ENCODE measurements at places on chromosomes 3 and 15. TPM values are rescaled to one million over a fixed set of nuclear protein-coding genes. Genes with fewer than 3 reads are reported as not detected.
A peak's percentile ranks its signal among the peaks of the same experiment; 100 is the strongest.

DNA sequence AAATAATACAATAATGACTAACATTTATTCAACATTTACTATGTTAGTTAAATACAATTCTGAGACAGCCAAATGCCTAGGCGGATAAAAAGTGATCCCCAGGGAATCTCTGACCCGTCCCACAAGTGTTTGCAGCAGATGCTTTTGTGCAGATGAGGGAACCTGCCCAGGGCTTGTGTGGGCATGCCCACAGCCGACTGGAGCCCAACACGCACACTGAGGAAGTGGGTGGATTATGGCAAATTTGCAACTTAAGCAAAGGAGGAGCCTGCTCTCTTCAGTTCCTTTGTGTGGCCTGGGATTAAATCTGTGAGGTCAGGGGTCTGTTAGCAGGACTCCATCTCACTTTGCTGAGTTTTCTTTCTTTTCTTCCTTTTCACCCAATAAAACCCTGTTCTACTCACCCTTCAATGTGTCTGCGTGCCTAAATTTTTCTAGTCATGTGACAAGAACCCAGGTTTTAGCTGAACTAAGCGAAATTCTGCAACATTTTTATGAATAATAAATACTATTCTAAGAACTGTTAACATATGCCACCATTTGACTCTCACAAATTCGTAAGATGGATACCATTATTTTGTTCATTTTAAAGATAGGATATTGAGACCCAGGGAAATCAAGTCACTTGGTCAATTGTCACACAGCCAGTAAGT is 13.9 kb upstream of the RTP1 start:
- DNase-seq: no peak

Gene MESP2
- not detected for total RNA-seq

- DNase-seq: no peak
These were observed 445.1 kb upstream of the RASGRP1 start for GRCh38 chr15:39009740-39010139.

DNA sequence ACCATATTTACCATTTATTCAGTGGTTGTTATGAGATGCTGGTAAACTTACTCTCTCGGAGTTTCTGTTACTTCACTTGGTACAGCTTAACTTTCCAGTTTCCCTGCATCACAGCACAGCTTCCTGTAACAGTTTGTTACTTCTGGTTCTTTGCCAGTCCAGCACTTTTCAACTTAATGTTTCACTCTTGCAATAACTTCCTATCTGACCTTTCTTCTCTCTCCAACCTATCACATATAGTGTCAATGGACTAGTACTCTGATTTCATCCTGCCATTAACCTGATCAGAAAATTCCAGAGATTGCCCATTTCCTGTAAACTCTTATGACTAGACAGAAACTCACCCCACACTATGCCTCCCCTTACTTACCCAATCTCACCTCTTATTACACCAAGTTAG is 3.9 kb upstream of the ATP11B start:
- no peak for DNase-seq

GRCh38 chr3:110946810-110947209 is 124.8 kb upstream of the NECTIN3 start:
- DNase-seq: no peak

DNA sequence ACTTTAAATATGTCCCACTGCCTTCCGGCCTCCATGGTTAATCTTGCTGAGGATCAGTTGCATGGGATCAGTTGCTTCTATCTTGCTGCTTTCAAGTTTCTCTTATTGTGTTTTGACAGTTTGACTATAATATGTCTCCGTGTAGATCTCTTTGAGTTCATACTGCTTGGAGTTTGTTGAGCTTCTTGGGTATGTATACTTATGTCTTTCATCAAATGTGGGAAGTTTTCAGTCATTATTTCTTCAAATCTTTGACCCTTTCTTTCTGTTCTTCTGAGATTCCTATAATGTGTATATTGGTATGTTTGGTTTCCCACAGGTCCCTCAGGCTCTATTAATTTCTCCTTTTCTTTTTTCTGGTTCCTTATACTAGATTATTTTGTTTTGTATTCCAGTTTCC is 30.8 kb downstream of the PCCB start:
- no peak for DNase-seq

Gene FBXL22
- total RNA-seq: 1.5 TPM

DNA sequence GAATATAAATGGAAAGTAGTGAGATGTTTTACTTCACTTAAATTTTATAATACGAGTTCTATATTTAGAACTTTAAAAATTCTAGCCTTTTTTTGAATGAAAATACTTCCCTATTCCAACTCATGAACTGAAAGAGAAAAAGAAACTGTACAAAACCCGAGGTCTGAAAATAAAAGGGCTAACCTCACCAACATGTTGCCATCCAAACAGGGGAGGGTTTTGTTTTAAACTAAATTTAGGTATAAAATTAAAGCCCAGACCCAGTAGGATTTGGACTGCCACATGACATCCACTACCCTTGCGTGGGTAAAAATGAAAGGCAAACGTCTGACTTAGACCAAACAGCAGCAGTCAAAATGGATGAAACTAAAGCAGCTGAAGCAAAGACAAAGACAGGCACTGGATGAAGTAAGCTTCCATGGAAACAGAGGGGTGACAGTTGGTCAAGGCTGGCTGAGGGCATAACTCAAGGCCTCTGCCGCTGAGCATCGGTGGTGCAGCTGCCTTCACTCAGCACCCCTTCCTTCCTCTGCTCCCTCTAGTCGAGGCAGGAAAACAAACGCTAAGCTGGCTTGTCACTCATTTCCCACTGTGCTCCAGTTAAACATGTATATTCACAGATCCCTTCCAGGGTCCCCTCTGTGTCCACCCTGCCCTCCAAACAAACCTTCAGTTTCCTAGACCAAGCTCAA is 58.1 kb downstream of the TM4SF4 start:
- DNase-seq: no peak

GRCh38 chr3:68007621-68008226 is 353.3 kb upstream of the SUCLG2 start:
- no peak for DNase-seq

Gene CNTN4
- not detected for total RNA-seq

Gene SLC24A5
- total RNA-seq: not detected

DNA sequence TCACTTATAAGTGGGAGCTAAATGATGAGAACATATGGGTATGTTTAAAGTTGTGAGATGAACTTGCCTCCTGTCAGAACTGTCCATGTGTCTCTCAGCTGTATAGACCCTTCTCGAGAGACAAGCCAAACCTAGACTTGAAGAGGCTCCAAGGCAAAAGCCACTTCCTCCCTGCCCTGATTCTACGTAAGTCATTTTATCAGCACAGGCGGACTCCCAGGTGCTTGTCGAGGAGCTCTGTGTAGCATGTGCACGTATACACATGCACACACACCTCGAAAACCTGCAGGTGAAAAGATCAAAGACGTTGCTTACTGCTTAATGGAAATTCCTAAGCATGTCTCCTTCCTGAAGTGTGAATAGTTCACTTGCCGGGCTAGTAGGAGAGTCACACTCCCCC is 5.6 kb upstream of the CLEC3B start:
- DNase-seq: no peak

- DNase-seq: no peak
These were observed 930.2 kb upstream of the ALCAM start for GRCh38 chr3:104436506-104436905.

Gene ISY1
- 54.7 TPM for total RNA-seq

Gene GHRL
- total RNA-seq: 0.78 TPM

DNA sequence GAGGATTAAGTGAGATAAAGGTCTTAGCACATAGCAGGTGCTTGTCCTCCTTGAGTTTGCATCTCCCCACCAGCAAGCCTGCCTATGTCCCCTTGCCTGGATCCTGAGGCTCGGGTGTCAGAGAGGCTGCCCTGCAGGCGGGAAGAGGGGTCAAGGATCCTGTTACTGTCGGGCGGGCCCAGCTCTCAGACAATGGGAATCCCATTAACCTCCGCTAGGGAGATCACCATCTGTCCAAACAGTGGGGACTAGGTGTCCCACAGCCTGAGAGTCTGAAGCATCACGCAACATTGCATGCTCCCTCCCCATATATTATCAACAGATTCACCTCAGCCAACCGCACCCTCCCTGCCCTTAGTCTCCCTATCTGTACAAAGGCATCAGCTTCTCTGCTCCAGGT is 151.4 kb downstream of the FBLN2 start:
- DNase-seq: peak; percentile 23

DNA sequence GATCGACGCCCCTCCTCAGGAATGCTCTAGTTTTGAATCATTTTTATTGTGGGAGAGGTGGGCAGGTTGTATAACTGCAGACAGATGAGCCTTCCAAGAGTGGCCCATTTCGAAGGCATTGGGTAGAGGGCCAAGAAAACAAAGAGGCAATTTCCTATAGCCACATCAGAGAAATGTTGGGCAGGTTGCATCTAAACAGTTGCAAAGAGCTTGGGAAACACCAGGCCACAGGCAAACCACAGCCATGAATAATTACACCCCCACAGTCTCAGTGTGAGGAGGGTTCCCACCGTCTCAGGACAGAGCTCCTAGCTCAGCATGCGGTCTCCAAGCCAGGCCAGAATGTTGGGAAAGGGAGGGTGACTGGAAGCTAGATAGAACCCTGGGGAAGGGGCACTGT is 257.3 kb downstream of the ABHD5 start:
- no peak for DNase-seq

Gene EXD1
- total RNA-seq: not detected

- no peak for DNase-seq
These were observed 9.3 kb downstream of the RAB7A start for GRCh38 chr3:128735287-128735686.

GRCh38 chr3:27431116-27431515 is 53.1 kb downstream of the SLC4A7 start:
- DNase-seq: no peak

Gene CGGBP1
- 75.4 TPM for total RNA-seq

GRCh38 chr3:98817547-98818041 is 54.5 kb downstream of the ST3GAL6 start:
- no peak for DNase-seq

GRCh38 chr3:184952671-184953070 is 140.7 kb downstream of the VPS8 start:
- no peak for DNase-seq

DNA sequence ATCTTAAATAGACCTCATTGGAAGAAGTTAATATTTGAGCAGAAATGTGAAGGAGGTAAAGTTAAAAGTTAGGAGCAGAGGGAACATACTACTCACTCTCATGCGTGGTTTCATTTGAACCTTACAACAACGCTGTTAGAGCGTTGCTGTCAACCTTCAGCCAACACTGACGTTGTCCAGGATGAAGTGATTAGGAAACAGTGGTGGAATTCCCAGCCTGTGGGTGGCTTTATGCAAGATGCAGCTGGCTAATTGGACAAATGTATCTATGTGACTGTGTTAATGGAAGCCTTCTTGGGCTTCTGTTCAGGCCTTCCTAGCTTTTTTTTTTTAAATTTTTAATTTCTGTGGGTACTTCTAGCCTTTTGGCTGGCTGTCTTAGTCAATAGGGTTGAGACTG is 40.5 kb downstream of the PTPRG start:
- no peak for DNase-seq

- DNase-seq: no peak
These were observed 17.8 kb upstream of the NR2E3 start for GRCh38 chr15:71792521-71792920.

DNA sequence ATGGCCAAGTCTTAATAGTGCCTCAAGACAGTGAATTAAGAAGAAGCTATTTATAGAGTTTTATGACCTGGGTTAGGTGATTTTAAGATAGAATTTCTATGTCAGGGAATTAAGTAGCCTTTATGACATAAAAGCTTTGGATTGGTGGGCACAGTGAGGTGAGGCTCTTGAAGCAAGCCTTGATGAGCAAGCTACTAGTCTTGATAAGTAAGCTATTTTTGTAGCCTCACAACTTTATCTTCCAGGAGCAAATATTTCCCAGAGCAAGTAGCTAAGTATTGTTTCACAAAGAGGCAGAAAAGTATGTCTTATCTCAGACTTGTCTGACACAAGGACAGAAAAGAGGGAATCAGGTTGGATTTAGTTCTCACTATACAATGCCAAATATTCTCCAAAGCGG is 491.7 kb upstream of the RASGRP1 start:
- no peak for DNase-seq

Gene PIF1
- 24.7 TPM for total RNA-seq

GRCh38 chr3:148150141-148150540 is 547.6 kb upstream of the AGTR1 start:
- DNase-seq: no peak

Gene KNG1
- total RNA-seq: not detected

DNA sequence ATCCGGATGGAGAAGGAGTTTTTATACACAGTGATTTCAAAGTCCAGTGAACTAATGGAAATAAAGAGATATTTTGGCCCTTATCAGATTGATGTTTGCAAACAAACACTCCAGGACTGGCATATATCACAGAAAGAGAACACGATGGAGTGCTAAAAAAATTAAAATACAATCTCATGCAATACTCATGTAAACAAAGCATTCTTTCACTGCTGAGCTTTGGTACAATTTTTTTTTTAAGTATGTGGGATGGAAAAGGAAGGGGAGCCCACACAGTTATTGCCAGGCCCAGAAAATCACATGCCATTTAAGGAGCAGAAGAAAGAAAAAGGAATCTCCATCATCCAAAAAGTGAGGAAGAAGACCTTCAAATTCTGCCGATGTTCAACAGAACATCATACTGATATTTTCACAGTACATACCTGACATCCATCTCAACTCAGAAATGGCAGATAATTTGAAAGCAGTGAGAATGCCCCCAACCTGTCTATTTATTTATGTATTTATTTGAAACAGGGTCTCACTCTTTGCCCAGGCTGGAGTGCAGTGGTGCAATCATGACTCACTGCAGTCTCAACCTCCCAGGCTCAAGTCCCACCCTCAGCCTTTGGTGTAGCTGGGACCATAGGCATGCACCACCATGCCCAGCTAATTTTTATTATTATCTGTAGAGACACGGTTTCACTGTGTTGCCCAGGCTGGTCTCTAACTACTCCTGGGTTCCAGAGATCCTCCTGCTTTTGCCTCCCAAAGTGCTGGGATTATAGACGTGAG is 107.5 kb upstream of the SLC2A2 start:
- DNase-seq: no peak

Gene CIP2A
- 48.1 TPM for total RNA-seq

Gene CATSPER2
- total RNA-seq: 10.3 TPM

DNA sequence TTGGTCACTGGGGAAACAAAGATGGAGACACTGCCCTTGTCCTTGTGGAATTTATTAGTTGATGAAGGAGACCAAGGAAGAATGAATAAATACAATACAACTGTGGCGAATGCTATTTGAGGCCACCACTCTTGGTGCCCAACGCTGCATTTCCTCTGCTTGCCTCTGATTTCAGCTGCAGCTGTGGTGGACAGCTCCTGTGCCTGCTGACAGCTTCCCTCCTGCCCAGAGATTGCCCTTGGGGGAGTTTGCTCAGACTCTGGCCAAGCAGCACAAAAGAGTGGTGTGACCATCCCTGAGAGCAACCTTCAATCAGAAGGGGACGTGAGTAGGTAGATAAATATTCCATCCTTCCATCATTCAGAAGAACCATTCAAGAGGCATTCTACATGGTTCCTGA is 64.6 kb upstream of the FHIT start:
- DNase-seq: no peak

Gene SLC27A2
- 72.6 TPM for total RNA-seq

Gene COL6A5
- total RNA-seq: not detected

Gene REC114
- total RNA-seq: not detected

- no peak for DNase-seq
These were observed 283.4 kb upstream of the LYSMD4 start for GRCh38 chr15:100016632-100017031.

Gene SMAD6
- 0.33 TPM for total RNA-seq

All from natural killer cell treated with Interleukin-12 subunit alpha and Interleukin-12 subunit beta and Interleukin-15 and Interleukin-18, amount 100 ng/mL, for 72 hours (primary cell).